ENCODE measurements at places on chromosomes 3 and 15.

DNA sequence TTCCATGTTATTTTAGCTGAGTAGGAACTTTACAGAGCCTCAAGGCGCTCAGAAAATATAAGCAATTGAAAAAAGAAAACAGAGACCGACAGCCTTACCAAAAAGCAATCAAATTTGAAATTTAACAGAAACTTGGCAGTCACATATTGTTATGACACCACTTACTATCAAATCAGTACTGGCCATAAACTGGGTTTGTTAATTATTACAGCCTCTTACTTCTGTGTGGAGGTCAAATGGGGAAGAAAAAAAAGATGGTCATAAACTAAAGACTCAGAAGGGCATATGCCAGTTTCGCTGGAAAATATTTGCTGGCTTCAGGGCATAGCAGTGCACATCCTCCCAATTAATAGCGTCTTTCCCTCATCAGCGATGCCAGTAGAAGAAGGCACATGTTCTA lies 45.5 kb upstream of the SUCLG2 start:
- no peak for DNase-seq

- no peak for DNase-seq
Measured at GRCh38 chr15:45473068-45473467, 49.5 kb downstream of the SLC30A4 start.

- no peak for DNase-seq
Measured at GRCh38 chr15:31280831-31281216, 45.8 kb upstream of the KLF13 start.

DNA sequence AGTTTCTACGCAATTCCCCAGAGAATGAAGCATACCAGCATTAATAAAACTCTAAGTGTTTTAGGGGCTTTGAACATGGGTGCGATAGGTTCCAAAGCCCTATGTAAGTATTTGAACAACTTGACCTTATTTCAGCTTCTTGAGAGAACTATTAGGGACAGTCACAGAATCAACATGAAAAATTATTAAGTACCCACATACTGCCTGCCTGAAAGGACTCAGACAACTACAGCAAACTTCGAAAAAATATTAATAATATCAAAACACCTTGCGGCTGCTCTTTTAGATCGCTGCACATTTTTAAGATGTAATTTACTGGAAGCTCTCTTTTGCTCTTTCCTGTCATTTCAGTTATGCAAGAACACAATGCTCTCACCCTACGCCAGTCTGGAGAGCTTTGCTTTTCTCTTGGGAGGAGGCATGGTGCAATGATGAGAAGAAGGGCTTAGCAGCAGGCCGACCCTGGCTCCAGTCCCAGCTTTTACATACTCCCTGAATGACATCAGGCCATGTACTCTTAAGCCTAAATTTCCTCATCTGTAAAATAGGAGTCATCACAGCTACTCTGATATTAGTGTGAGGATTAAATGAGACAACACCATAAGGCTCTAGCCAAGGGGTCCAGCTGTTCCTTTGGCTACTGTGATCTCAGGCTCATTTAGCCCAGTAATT lies 640.7 kb downstream of the FHIT start:
- DNase-seq, result no peak

DNA sequence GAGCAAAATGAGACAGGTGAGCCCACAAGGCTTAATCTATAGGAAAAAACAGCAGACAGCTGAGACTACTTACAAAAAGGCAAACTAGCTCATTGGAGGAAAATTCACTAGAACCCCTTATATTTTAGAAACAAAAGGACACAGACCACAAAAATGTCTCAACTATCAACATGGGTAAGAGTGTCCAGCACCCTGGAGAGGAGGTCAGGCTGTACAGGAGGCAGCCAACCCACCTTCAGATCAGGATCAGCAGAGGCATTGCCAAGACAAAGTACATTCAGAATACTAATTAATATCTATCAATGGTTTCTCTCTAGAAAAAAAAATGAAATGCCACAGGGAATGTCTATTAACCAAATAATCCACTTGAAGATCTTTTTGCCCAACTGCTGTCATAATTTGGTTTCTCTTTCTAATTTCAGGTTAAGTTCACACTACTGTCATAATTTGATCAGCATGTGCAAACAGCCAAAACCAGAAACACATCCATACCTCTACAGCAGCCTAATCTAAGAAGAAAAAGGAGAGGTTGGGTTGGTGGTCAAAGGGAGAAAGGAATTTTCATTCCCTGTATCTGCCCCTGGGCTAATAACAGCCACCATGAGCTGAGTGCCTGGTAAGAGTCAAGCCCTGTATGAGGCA lies 26.0 kb upstream of the THBS1 start:
- DNase-seq, result no peak

- DNase-seq, result no peak
Measured at GRCh38 chr15:37882640-37883039, 51.8 kb upstream of the TMCO5A start.
